ENCODE measurements at places on chromosomes 6 and 20. TPM values are rescaled to one million over a fixed set of nuclear protein-coding genes. Genes with fewer than 3 reads are reported as not detected.

DNA sequence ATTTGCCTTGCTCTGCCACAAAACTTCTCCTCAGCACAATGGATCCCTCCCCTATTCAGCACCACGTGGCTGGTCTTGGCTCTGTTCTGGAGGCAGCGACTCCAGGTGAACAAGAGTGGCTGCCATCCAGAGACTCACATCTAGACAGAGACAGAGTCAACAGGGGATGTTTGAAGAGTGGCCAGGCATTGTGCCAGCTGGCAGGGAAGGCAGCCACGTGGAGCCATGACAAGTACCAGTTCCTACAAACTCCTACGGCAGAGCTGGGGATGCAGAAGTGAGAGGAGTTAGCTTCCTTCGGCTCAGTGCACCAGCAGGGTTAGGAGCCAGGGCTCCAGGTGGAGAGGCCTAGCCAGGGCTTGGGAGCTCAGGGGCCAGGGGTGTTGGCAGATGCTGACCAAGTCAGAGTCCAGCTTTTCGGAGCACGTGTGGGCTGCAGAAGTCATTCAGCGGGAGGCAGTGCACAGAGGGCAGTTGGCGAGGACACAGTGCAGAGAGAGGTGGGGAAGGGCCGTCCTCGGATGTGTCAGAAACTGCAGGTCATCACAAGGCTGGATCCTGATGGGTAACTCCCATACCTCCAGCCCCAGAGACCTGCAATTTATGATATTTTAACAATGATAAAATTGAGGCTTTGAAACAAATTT, 171.7 kb upstream of the PDE10A start:
- DNase-seq: peak; percentile 79

The ADGB gene
- total RNA-seq: not detected

The RNF144B gene
- 17.1 TPM for total RNA-seq

The SLC32A1 gene
- not detected for total RNA-seq

The DOK5 gene
- total RNA-seq: 2.9 TPM

The COX4I2 gene
- 9.3 TPM for total RNA-seq

The KIF16B gene
- total RNA-seq: 18.3 TPM

DNA sequence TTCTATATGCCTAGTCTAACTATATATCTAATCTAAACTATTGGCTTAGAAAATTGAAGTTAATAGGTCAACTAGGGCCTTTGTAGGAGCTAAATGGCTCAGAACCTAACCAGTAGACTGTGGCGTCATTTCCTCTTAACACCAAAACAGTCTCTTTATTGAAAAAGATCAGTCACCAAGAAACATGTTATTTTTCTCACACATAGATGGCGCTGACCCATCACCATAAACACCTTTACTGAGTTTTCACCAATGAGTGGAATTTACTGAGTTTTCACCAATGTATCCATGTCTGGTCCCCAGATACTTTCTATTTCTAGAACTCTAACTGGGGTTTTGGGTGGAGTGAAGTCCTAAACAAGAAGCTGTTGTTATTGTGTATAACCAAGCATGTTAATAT, 636.0 kb downstream of the BCKDHB start:
- no peak for DNase-seq

DNA sequence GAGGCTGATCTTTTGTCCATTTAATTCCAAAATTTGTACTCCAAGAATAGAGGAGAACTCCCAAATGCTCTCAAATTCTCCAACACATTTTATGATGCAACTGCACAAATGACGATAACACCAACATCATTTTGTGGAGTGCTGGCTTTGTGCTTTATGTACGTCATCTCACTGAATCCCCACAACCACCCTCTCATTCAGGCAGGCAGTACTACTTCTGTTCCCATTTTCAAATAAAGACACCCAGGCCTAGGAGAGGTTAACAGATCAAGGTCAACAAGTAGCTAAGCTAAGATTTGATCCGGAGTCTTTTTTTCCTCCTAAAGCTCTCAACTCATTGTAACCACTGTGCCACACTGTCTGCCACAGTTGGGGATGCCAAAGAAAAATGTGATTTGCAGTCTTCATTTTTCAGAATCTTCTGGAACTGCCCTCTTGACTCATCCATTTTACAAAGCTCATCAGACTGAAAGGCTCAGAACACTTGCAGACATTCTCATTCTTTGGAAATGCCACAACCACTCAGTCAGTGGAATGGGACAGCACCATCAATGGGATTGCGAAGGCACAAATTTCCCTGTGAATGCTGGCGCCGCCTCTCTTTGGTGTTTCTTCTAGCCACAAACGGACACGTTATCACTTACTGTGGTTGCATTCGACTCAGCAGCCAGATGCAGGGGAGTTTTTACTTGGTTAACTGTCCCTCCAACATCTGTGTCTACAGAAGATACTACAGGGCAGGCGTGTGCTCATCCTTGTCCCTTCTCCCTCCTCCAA, 184.4 kb downstream of the GJA10 start:
- no peak for DNase-seq

The ZC2HC1B gene
- total RNA-seq: not detected

DNA sequence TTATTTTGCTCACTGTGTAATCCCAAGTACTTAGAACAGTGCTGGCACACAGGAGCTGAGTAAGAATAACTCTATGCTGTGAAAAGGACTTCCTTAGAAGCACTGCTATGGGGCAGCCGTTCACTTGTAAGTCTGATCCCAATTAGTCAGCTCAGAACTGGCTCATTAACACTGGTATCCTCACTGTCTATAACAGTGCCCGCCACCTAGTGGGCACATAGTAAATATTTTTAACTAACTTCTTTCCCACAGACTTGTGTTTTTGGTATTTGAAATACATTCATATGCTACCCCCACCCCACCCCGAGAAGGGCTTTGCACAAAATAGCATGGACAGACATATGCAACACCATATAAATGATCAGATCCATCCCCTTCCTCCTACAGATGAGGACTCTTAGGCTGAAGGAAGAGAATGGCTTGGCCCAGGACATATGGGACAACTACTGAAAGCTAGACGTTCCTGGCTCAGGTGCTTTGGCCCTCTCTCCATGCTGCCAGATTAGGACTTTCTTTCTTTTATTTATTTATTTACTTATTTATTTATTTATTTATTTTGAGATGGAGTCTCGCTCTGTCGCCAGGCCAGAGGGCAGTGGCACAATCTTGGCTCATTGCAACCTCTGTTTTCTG, 47.1 kb downstream of the DST start:
- DNase-seq: no peak

GRCh38 chr20:13333036-13333435, 112.0 kb downstream of the ISM1 start:
- no peak for DNase-seq

The PPIL1 gene
- 65.2 TPM for total RNA-seq
